ENCODE measurements at places on chromosomes 1 and 21.

- no peak for DNase-seq
Measured at GRCh38 chr21:45736042-45736689, 92.6 kb downstream of the PCBP3 start.

- no peak for DNase-seq
Measured at GRCh38 chr1:186927884-186928283, 99.1 kb downstream of the PLA2G4A start.

- DNase-seq = peak; percentile 20
Measured at GRCh38 chr1:114032271-114033215, 53.3 kb downstream of the OLFML3 start.

DNA sequence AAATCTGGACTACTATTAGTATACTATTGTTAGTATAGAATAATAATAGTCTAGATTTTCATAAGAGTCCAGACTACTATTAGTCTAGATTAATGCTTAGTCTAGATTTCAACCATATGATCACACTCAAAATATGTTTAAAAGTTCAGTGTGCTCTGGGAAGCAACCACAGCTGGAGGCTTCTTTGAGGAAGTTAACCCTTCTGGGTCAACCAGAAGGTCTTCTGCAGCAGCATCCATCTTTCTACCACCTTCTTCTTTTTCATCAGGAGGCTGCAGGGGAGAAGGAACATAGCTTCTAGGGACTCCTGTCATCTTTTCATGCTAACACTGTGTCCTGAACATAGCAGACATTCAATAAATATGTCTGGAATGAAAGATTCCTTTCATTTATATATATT, 51.2 kb upstream of the DNAJC6 start:
- DNase-seq = no peak

GRCh38 chr1:92538048-92538412, 51.3 kb upstream of the GFI1 start:
- DNase-seq = no peak

- no peak for DNase-seq
Measured at GRCh38 chr1:33719326-33719725, 144.6 kb upstream of the HMGB4 start.

DNA sequence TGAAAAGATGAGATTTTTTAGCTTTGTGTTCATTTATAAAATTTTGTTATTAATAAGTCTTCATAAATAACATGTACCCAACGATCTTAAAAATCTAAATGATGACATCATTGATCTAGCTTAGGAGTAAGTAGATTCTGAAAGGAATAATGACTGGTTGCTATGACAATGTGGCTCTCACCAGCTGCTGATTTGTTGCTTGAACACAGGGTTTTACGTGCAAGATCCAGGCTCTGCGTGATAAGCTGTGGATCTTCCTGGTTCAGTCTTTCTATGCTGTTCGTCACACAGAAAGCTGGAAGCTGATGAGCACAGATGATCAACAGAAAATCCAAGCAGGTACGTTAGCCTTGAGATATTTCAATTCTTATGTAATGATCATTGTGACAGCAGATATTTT, 49.1 kb upstream of the C1orf146 start:
- no peak for DNase-seq

DNA sequence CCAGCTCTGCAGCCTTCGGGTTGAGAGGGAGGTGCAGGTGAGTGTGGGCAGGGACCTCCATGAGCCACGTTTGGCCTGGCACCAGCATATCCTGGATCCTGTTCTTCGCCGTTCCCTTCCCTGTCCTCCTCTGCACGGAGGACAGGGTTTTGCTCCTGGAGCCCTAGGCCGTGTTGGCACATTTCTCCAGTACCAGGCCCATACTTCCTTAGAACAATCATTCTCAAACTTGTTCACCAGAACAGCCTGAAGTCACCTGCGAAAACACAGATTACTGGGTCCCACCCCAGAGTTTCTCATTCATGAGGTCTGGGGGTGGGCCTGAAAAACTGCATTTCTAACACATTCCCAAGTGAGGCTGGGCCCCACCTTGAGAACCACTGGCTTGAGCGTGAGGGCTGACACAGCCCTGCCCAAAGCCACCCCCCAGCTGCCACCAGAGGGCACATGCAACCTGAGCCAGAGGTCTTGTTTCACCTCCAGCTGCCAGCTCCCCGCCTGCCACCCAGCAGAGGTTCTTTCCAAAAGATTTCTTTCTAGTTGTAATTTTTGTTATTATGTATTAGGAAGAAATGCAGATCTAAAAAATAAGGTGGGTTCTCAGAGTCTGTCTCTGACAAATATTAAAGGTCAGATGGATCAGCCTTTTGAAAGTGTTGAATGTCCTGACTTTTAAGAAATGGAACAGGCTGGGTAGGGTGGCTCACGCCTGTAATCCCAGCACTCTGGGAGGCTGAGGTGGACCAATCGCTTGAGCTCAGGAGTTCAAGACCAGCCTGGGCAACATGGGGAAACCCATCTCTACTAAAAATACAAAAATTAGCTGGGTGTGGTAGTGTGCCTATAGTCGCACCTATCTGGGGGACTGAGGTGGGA, 39.6 kb upstream of the LDLRAP1 start:
- no peak for DNase-seq

GRCh38 chr1:233361876-233362275, 34.4 kb downstream of the MAP3K21 start:
- DNase-seq = no peak

GRCh38 chr21:41817228-41817627, 50.4 kb upstream of the RIPK4 start:
- DNase-seq = peak; percentile 43

- DNase-seq = no peak
Measured at GRCh38 chr1:28965271-28965870, 51.0 kb downstream of the EPB41 start.

Data from fibroblast of the conjunctiva (primary cell).